NCI-H1436 (cell line): ENCODE measurements at places on chromosomes 3 and 15.

DNA sequence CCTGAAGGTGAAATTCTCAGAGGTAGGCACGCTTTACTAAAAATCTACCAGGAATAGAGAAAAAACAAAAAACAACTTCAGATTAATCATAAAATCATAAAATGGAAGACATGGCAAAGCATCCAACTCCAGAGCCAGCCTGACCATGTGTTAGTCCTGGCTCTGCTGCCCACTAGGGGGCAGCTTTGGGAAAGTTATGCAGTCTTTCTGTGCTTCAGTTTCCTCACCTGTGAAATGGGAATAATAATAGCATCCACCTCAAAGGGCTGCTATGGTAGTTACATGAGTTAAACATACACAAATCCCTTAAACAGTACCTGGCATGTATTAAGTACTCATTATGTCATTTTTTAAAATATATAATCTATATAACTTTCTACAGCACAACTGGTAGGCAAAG lies 52.3 kb downstream of the WNT5A start:
- no peak for DNase-seq

GRCh38 chr3:169764312-169764881 lies 463 bp downstream of the TERC start:
- peak; percentile 8 for DNase-seq

DNA sequence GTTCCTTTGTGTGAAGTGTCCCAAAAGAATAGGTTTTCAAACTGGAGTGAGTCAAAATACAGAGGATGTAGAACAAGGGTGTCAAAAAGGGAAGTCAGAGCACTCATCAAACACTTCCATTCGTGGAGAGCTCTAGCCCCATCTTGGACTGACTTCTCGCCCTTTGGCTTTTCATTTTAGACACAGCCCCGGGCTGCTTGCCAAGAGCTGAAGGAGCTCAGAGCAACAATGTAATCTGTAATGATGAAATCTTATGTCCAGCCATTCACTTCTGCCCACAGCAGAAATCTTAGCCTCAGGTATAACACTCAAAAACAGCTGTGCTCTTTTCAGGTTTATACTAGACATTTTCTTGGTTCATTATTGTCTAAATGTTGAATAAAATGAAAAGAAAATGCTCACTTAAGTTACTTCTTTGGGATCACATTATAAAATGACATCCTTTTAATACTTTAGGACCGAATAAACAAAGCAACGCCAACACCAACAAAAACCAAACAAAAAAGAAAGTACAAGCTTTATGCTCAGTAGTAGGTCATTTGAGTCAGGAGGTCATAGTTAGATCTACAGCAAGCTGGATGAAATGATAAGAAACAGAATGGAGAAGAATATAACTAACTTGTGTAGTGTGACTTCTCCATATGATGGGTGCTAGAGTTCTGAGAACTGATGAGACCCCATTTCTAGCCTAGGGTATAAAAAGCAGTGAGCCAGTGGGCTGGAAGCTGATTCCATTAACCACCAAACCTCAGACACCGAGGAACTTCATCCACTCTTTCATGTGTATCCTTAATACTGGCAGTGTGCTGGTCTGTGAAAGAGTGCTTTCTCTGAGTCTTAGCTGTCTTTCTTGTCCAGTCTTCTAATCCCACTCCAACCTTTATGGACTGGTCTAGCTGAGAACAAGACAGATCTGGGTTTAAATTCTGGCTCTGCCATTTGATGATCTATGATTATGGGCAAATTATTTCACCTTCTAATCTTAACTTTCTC lies 131.8 kb upstream of the SLC7A14 start:
- no peak for DNase-seq

DNA sequence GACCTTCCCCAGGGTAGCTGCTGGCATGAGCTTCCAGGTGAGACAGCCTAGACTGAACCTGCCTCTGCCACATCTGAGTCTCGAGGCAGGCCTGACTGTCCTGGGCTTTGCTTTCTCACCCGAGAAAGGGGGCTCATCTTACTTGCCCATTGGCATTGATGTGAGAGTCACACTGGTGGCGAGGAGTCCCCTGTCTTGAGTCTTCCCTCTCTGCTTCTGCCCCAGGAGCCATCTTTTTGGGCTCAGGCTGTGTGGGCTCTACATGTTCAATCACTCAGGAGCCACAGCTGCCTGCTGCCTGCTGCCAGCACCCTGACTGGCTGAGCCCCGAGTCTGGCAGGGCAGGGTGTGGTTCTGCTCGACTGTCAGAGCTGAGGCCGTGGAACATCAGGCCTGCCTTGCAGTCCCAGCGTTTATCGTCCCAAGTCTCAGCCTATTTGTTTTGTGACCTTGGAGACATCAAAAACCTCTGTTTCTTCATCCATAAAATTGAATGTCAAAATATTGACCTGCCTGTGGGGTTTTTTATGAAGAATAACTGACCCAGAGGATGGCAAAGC lies 132.5 kb downstream of the DNAJB8 start:
- DNase-seq: no peak

GRCh38 chr15:85534031-85534430 lies 153.6 kb downstream of the AKAP13 start:
- no peak for DNase-seq

GRCh38 chr3:38109580-38110313 lies 27.2 kb downstream of the ACAA1 start:
- DNase-seq: no peak

GRCh38 chr3:185651971-185652370 lies 65.9 kb downstream of the SENP2 start:
- no peak for DNase-seq

DNA sequence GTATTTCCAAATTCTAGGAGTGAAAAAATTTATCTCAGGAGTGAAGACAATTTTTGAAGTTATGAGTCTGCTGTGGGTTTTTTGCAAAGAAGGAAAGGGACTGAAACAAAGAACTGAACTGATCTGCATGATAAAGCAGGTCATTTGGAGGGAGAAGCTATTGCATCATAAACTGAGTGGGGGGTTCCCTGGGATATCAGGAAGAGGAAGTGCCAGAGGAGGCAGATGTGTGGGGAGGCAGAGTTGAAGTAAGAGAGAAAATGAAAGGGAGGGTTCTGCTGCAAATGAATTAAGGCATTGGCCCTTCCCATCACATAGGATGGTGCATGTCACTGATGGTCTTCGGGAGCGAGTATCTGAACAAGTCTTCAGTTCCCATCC lies 379.2 kb downstream of the VPS13C start:
- DNase-seq: no peak

DNA sequence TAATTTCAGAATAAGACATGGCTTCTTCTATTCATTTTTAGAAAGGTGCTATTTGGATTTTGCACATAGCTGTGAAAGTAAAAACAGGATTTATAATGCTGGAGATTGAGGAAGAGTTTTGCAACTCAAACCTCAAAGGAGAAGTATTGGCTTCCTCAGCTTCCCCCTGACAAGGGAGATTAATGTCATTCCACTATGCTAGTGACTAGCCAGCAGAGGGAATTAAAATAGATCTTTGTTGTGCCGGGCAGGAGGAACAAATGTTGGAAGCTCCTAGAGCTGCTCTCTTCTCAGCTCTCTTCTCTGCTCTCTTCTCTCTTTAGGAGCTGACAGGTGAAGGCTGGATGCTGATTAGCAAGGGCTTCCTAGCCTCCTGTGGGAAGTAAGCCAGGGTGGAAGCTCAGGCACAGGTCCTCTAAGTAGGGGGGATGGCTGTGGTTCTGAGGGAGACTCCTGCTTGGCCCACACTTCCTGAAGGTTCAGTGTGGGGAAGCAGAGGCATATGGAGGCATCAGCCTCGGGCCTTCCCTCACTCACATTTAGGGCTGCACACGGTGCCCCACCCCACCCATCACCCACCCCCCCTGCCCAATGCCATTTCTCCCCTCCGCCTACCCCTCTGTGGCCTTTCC lies 29.6 kb downstream of the CX3CR1 start:
- no peak for DNase-seq

GRCh38 chr15:57189466-57189865 lies 186.8 kb upstream of the CGNL1 start:
- DNase-seq: no peak

DNA sequence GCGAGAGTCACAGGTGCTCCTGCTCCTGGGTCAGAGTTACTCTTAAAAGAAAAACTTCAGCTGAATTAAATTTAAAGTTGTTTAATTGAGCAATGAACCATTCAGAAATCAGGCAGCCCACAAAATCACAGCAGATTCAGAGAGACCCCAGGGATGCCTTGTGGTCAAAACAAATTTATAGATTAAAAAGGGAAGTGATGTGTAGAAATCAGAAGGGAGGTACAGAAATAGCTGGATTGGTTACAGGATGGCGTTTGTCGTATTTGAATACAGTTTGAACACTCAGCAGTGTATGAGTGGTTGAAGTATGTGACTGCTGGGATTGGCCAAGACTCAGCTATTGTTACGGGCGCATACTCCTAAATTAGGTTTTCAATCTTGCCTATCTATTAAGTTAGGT lies 58.6 kb downstream of the UACA start:
- no peak for DNase-seq

- no peak for DNase-seq
Observed at GRCh38 chr3:143090976-143091837, 28.4 kb upstream of the CHST2 start.

DNA sequence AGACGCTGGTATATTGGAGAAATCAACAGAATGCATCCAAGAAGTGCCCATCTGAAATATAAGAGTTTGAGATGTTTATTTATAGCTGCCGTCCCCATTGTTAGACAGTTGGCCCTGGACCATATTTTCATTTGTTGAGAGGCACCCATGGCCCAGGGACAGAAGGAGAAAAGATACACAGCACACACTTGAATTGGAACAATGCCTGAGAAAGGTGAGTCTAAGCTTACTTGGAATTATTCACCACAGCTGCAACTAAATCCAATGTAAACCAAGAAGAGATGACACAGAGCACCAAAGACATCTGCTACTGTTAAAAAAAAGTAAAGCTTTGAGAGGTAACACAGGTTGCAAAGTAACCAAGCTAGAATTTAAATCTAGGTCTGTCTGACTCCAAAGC lies 525.5 kb upstream of the NAALADL2 start:
- no peak for DNase-seq

DNA sequence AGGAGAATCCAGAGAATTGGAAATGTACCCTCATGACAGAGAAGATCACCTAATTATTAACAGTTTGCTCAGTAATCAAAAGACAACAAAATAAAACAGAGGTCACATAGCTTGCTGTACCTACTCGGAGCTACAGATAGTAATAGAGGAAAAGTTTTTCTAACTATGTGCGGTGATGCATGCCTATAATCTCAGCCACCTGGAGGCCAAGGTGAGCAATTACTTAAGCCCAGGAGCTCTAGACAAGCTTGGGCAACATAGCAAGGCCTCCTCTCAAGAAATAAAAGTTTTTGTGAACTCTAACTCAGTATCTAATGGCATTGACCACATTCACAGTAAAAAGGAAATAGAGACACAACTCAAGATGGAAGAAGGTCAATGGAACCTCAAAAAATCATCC lies 243.6 kb downstream of the ATP8B4 start:
- DNase-seq: no peak

DNA sequence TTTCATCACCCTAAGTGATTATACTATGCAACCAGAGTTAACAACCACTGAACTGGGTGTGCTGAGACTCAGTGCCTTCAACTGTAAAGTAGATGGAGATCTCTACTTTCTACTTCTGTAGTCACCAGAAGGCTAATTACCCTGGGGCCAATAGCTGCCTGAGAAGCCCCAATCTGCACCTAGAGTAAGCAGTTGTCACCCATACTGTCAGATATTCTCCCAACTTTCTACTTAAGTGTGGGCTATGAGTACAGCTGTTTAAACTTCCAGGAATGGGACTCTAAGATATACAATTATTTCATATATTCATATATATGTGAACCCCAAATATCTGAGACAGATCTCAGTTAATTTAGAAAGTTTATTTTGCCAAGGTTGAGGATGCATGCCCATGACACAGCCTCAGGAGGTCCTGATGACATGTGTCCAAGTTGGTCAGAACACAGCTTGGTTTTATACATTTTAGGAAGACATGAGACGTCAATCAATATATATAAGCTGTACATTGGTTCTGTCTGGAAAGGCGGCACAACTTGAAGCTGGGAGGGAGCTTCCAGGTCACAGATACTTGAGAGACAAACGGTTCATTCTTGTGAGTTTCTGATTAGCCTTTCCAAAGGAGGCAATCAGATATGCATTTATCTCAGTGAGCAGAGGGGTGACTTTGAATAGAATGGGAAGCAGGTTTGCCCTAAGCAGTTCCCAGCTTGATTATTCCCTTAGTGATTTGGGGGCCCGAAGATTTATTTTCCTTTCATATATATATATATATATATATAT lies 41.9 kb downstream of the CCNL1 start:
- no peak for DNase-seq

- peak; percentile 98 for DNase-seq
Observed at GRCh38 chr15:57259568-57260040, 116.7 kb upstream of the CGNL1 start.

GRCh38 chr3:46859001-46859710 lies 4.1 kb downstream of the MYL3 start:
- DNase-seq: no peak

GRCh38 chr15:94253742-94254141 lies 22.4 kb downstream of the MCTP2 start:
- DNase-seq: no peak

DNA sequence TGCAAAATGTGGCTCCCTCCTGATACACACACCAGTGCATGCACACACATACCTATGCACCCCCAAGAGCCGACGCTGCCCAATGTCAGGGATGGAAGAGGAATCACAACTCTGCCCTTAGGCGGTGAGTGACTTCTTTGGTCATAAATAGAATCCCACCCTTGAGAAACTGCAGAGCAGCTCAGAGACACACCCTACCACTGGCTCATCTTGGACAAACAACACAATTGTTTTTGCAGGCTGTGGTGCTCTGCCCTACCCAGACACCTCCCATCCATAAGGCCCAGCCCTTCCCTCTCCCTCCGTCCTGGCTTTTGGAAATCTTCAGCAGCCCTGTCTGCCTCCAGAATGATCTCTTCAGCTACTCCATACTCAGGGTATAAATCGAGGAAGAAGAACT lies 73.8 kb upstream of the HRH1 start:
- DNase-seq: no peak

DNA sequence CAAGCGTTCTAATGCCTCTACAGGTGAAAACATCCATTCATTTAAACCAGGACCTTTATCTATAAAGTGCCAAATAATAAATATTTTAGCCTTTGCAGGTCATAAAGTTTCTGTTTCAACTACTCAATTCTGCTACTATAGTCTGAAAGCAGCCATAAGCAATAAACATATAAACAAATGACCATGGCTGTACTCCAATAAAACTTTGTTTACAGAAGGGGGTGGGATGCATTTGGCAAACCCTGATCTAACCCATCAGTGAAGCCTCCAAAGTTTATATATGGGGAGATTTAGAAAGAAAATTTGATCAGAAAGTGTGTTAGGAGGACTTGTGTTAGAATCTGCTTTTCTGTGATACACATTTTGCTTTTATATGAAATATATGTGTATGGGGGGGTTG lies 161.3 kb downstream of the ZBTB20 start:
- no peak for DNase-seq
